ENCODE measurements at places on chromosomes 7 and 10.

DNA sequence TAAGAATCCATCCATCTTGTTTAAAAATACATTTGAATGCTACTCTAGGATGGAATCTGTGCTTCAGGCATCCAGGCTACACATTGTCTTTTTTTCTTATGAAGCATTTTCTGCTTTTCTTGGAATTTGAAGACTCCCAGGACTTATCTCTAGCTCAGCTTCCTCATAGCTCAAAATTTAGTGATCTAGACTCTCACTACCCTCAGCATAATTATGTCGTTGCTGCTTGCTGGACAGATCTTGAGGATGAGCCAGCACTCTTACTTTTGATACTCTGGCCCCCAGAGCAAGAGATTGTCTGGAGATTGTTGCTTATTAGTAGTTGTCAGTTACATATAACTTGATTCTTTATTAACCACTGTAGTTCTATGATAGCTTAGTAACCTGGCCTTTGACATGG is 83.3 kb upstream of the FGL2 start:
- DNase-seq, result no peak

- no peak for DNase-seq
These were observed 265.9 kb upstream of the DGKB start for GRCh38 chr7:15168489-15168888.

- no peak for DNase-seq
These were observed 84.9 kb downstream of the NHLRC2 start for GRCh38 chr10:113939212-113939860.

- no peak for DNase-seq
These were observed 35.3 kb upstream of the HIBADH start for GRCh38 chr7:27697861-27698430.

DNA sequence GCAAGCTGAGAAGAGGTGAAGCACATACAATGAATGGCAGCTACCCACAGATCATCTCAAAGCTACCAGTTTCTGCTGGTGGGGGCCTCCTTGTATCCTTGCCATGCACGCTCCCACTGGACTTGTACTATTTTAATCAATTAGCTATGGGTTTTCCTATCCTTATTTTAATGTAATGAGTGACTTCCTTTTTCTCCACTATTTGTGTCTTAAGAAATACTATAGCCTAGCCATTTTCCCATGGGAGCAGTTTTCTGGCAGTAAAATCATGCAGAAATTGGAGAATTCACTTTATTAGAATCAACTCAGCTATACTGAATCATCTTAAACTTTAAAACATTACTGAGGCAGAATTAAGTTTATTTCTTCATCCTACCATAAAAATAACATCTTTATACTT is 73.5 kb downstream of the CTNNA3 start:
- no peak for DNase-seq
